H1 (cell line): ENCODE measurements at places on chromosomes 13 and 19. TPM values are rescaled to one million over a fixed set of nuclear protein-coding genes. Genes with fewer than 3 reads are reported as not detected.

- peak; percentile 15 for DNase-seq
Observed at GRCh38 chr19:51259348-51260245, 8.7 kb downstream of the SIGLECL1 start.

GRCh38 chr19:31092274-31092673, 257.0 kb downstream of the TSHZ3 start:
- DNase-seq: no peak

CYP2B6 gene
- 3.6 and 5.4 TPM in 2 replicates for total RNA-seq

GRCh38 chr19:46716672-46717033, 261 bp downstream of the PRKD2 start:
- no peak for DNase-seq

- no peak for DNase-seq
Observed at GRCh38 chr13:99909836-99910619, 61.5 kb downstream of the ZIC5 start.

GRCh38 chr19:45772130-45772840, 3.2 kb upstream of the SIX5 start:
- DNase-seq: no peak

ARHGAP45 gene
- total RNA-seq: 41.8 and 43.6 TPM in 2 replicates

ZNF530 gene
- 6.3 and 9.3 TPM in 2 replicates for total RNA-seq

- DNase-seq: peak; percentile 64
Observed at GRCh38 chr19:58059003-58059670, at the start of gene ZNF135. ZNF135 (plus strand) TSS chr19:58059282; CDS start chr19:58060003, 721 bp downstream.

KLK12 gene
- total RNA-seq: not detected in 2 replicates

UCHL3 gene
- 61.1 and 63.1 TPM in 2 replicates for total RNA-seq

DNA sequence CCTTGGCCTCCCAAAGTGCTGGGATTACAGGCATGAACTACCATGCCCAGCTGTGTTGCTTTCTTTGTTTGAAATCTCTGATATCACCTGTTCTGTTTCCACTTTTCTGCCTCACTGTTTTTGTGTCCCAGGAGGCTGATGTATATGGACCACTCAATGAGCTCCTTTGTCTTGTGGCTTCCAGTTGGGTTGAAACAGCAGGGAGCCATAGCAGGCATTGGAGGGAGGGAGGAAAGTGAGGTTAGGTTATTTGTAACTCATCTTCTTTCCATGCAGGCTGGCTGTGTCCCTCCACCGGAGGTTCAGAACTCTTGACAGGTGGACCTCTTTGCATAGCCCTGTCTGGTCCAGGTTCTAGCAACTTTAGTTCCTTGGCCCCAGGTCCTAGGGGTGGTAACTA, 6.1 kb upstream of the CYP4F22 start:
- no peak for DNase-seq

SYT5 gene
- 0.35 and 0.99 TPM in 2 replicates for total RNA-seq

SIAH3 gene
- total RNA-seq: 0.08 and 0.15 TPM in 2 replicates

DNA sequence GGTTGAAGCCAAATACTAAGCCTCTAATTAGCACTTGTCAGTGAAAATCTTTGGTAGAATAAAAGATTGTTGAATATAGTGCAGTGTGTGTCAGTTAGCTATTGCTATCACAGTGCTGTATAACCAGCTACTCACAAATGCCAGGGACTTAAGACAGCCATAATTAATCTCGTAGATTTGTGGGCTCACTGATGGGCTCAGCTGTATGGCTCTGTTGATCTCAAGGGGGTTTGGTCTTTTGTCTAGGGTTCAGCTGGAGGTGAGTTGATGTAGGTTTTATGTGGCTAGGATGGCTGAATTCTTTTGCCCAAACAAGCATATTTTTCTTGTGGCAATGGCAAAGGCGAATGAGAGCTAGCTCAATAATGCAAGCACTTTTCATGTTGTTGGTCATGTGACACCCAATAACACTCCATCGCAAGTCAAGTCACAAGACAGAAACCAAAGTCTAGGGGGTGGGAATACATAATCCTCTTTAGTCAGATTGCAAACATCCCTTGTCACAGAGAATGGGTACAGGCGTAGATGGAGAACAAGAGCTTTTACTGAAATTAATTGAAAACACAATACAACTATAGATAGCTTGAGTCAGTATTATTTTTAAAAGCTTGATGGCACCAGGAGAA, 121.7 kb upstream of the EDNRB start:
- DNase-seq: no peak

GRCh38 chr13:41579881-41580280, 122.5 kb downstream of the RGCC start:
- no peak for DNase-seq

- no peak for DNase-seq
Observed at GRCh38 chr19:46189971-46190888, 39.3 kb upstream of the IGFL1 start.

- DNase-seq: no peak
Observed at GRCh38 chr19:40704491-40705361, 12.0 kb downstream of the COQ8B start.

GRCh38 chr13:48828962-48829411, 146.7 kb upstream of the FNDC3A start:
- no peak for DNase-seq

- no peak for DNase-seq
Observed at GRCh38 chr13:70043685-70044084, 63.9 kb upstream of the ATXN8OS start.

WDR62 gene
- 39.5 and 39.8 TPM in 2 replicates for total RNA-seq
